ENCODE measurements at places on chromosomes 4 and X.

- no peak for DNase-seq
Measured at GRCh38 chr4:99710681-99711345, 53.2 kb upstream of the C4orf54 start.

DNA sequence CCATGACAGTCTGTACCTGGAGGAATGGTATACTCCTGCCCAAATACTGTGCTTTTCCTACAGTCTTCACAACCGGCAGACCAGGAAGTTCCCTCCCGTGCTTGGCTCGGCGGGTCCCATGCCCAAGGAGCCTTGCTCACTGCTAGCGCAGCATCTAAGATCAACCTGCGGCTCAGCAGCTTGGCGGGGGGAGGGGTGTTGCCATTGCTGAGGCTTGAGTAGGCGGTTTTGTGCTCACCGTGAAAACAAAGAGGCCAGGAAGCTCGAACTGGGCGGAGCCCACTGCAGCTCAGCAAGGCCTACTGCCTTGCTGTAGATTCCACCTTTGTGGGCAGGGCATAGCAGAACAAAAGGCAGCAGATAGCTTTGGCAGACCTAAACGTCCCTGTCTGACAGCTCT, 152.7 kb downstream of the TEX11 start:
- peak; percentile 34 for DNase-seq

GRCh38 chrX:29535212-29536162, 679.9 kb upstream of the MAGEB2 start:
- DNase-seq, result no peak

- DNase-seq, result no peak
Measured at GRCh38 chr4:40212674-40213527, 16.1 kb downstream of the RHOH start.

- DNase-seq, result no peak
Measured at GRCh38 chrX:71660562-71661416, 6.6 kb upstream of the LOC101059915 start.

DNA sequence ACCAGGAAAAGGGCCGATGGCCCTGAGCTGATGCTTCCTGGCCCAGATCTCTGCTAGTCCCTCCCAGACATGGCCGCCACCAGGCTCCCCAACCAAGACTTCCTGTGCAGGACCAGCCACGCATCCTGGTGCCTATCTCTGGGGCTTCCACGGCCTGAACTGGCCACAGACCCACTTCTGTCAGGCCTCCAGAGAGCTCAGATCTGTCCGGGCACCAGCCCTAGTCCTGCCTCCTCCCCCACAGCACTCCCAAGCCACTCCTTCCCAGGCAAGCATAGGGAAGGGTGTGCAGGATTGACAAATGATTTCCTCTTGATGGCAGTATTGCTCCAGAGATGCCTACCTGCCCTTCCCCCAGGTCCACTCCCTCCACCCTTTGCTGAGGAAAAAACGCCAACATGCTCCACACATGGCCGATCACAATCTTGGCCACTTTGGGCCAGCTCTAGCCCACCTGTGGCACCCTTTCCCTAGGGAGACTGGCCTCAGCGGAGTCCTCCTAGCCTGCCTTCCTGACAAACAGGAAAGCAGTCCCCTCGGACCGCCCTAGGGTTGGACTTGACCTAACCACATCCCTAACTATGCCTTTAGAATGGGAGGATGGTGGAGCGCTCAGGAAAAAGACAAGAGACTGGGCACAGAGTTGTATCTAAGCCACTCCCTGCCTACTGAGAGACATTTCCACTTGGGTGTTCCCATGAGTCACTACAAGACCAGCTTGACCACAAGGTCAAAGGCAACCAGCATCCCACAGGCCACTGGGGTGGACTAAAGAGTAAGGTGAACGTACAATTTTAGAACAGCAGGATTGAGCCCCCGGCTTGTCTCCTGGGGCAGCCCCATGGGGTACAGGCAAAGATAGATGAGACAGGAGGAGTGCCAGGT, 277.5 kb upstream of the AGTR2 start:
- DNase-seq, result peak; percentile 36

GRCh38 chr4:102441978-102442911, 58.9 kb upstream of the NFKB1 start:
- DNase-seq, result no peak
